Lung (tissue), 17 donors: ENCODE measurements at places on chromosomes 3 and 15.

GRCh38 chr3:147493666-147494065 is 84.5 kb downstream of the ZIC1 start:
- DNase-seq = no peak

- no peak for DNase-seq
Observed at GRCh38 chr15:80645494-80646065, 49.5 kb upstream of the ABHD17C start.

DNA sequence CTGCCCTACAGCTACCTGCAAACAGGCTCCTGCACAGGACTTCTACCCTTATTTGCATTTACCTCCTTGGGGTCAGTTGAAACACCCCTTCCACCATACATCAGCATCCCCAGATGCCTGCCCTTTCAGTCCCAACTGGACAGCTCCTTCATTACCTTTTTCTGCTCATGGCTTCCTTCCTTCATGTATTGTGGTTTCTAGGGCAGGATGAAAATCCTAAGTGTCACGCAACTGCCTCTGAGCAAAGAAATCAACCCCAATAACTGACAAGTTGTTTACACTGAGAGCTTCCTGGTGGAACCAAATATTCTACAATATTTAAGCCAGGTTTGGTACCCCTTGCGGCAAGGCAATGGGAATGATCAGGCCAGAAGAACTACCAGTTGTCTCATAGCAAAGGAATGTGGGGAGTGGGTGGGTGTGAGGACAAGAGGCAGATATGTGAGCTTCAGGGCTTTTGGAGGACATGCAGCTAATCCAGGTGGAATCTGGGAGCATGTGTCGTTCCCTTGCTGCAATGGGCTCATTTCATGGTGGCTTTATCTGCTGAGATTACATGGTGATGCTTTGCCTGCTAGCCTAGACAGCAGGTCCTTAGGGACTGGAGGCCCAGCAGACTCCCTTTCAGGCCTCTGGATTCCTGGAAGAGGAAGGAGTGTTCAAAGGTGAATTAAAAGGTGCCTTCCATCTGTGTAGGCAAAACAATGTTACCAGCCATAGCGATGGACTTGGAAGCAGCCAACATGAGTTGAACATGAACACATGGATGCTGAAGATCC is 34.9 kb downstream of the PPCDC start:
- no peak for DNase-seq

DNA sequence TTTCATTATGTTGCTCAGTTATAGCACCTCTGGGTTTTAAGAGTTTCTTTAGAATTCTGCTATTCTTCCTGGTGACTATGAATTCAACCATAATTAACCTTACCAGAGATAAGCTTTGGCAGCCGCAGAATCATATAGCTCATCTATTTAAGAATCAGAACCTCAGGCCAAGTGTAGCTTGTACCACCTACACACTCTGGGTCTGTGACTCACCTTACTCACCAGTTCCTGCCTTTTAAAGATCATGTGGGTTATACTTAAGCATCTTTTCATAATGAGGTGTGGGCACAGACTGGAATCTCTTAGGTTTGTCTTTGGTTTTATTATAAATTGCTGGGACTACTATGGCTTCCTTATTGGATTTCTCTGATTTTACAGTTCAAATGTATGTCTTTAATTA is 21.9 kb downstream of the CDV3 start:
- no peak for DNase-seq

- no peak for DNase-seq
Observed at GRCh38 chr3:183975981-183976662, 41.6 kb downstream of the ABCC5 start.

DNA sequence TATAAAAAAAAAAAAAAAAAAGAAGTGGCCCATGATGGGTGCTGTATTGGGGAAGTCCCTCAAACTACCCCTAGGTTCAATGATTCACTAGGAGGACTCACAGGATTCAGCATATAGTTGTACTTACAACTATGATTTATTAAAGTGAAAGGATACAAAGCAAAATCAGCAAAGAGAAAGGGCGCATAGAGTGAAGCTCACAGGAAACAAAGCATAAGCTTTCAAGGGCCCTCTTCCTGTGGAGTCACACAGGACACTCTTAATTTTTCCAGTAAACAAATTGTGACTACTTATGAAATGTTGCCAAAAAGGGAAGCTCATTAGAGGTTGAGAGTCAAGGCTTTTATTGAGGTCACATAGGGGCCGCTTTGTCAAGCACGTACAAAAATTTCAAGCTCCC is 153.7 kb upstream of the GAP43 start:
- DNase-seq = peak; percentile 27

- DNase-seq = no peak
Observed at GRCh38 chr15:59227021-59227420, 20.4 kb downstream of the LDHAL6B start.

- DNase-seq = peak; percentile 60
Observed at GRCh38 chr15:39665629-39666250, 84.9 kb downstream of the THBS1 start.

GRCh38 chr3:154992655-154993054 is 87.5 kb upstream of the MME start:
- DNase-seq = no peak

DNA sequence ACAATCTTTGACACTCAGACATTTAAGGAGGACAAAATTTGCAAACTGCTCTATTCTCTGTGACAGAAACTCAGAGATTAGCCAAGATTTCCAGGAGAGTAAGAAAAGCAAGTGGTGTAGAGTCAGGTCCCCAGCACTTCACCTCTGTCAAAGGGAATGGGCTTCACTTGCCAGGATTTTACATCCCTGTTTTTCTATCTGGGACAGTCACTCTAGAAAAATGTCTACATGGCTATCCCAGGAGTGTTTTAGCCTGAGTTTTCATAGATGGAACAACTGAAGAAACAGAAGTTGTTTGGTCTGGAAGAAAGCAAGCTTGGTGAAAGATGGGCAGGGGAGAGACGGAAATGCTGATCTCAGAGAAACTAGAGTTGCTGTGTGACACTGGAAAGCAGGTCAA is 3.0 kb downstream of the FAM219B start:
- DNase-seq = no peak

DNA sequence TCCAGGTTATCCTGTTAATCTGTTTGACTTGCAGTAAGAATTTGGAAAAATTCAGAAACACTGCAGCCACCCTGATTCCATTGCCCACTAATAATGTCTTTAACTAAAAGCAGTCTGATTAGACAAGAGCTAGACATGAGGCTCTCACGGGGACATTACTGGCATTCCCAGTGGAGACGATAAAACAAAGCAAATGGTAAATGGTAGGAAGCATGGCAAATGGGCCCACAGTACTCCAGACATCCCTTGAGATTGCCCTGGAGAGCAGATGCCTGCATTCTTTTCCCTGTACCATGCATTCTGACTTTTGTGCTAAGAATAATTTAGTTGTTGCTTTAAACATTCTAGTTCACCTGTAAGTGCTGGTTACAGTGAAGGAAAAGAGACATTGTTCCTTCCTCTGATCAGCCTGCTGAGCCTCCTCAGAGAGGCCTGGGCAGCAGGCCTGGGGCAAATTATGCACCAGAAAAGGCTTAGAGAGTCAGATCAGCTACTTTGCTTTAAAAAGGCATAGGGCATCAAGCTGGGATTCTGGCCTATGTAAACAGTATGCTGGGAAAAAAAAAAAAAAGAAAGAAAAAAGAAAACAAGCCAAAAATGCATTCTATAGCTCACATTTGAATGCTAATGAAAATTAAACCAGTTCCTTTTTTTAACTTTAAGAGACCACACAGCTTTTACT is 204.6 kb downstream of the GABRG3 start:
- DNase-seq = no peak

DNA sequence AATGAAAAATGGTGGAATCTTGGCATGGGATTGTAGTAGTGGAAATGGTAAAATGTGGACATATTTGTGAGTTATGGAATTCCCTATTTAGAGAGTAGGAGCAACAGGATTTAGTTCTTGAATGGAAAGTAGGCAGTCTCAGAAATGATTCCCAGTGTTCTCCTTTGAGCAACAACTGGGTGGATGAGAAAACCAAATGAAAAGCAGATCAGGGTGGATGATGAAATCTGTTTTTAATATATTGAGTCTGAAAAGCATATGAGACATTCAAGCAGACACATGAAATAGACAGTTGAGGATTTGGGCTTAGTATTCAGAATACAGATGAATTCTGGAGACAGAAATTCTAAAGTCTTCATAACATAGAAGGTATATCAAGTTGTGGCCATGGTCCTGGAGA is 451.3 kb downstream of the LPP start:
- no peak for DNase-seq

DNA sequence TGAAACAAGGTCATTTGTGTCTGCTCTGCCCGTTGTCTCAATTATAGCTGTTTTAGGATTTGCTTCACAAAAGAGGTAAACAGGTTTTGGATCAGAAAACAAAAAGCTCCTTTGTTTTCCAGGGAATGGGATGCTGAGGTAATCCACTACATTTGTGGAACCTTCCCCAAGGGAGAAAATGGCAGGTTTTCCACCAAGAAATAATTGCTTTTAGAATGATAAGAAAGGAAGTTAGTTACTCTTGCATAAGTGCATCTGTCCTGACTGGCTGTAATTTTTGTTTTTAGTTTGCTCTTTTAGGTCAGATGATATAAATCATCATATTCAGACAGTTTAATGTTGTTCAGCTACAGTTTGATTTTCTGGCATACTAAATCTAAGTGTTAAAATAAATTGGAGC is 198.5 kb upstream of the COL8A1 start:
- DNase-seq = no peak

DNA sequence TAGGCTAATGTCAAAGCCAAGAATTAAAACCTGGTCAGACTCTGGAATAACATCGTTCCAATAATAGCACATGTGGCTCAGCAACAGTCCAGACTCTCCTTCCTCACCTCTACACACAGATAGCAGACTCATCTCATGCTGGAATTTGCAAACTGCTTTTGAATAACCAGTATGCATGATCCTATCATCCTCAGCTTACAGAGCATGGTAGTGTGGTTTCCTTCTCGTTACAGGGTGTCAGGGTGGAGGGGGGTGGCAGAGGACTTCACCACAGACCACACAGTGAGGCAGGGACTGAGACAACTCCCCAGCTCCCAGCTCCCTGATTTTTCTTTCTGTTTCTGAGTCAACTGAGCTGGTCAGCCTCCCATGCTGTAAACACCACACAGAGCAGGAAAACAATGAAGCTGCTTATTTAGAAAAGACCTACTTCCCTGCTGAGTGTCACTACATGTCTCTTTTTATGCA is 101.6 kb downstream of the RPL22L1 start:
- peak; percentile 20 for DNase-seq

- DNase-seq = no peak
Observed at GRCh38 chr15:93801206-93801605, 430.2 kb upstream of the MCTP2 start.

DNA sequence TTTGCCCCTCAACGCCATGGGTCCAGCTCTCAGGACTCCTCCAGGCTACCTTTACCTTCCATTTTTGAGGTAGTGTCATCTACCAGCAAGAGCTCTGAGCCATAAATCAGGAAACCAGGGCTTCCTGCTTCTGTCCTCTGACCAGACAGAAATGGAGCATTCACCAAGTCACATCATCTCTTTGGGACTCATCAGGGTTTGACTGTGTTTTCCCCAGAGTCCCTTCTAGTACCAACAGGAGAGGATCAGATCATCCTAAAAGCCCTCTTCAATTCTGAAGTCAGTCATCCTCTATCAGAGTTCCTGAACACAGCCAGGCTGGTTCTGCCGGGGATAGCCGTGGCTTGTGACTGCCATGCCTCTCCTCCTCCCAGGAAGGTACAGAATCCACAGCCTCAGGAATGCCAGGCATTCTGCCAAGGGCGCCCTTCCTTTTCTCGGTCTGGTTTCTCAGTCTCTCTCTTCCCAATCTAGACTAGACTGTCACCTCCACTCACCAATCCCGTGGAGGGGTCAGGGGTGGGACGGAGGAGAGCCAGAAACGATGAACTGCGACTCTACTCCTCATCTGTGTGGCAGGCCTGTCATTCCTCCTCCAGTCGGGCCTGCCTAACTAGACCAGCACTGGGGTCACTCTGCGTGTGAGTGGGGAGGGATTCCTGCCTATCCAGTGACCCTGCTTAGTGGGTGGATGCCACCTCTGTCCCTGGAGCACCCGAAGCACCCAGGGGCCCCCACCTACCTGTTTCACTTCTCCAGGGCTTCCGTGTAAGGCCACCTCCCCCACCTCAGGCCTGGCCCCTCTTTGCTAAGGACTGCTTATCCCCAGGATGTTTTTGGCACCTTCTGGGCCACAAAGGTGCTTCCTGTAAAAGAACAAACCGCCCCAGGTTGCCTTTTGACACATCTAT is 30.9 kb downstream of the CCNL1 start:
- DNase-seq = peak; percentile 37

DNA sequence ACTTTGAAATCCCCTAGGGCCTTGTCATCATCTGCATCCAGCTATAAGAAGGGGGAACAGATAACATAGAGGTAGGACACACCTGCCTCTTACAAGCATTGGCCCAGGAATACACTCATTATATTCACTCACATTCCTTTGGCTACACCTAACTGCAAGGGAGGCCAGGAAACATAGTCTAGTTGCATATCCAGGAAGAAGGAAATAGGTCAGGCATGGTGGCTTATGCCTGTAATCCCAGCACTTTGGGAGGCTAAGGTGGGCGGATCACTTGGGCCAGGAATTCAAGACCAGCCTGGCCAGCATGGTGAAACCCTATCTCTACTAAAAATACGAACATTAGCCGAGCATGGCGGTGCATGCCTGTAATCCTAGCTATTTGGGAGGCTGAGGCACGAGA is 48.8 kb downstream of the GTPBP8 start:
- no peak for DNase-seq

GRCh38 chr3:73140772-73141442 is 79.4 kb downstream of the EBLN2 start:
- no peak for DNase-seq

- peak; percentile 83 for DNase-seq
Observed at GRCh38 chr15:99486371-99487336, 79.1 kb upstream of the MEF2A start.

DNA sequence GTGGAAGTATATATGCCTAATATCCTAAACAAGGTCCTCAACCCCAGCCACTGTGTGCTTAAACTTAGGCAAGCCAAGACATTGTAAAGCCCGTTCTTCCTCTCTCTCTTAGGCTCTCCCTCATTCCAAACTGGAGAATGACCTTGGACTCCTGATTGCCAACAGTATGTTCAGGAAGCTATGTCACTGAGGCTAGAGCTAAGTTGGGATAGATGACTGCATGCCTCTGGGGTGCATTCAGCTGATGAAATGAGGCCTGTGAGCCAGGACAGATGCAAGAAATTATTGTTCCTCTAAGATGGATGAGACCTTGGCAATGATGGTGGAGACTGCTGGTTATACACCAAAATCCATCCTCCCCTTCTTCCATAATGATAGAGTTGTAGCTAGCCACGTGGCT is 27.9 kb upstream of the TBC1D21 start:
- no peak for DNase-seq

DNA sequence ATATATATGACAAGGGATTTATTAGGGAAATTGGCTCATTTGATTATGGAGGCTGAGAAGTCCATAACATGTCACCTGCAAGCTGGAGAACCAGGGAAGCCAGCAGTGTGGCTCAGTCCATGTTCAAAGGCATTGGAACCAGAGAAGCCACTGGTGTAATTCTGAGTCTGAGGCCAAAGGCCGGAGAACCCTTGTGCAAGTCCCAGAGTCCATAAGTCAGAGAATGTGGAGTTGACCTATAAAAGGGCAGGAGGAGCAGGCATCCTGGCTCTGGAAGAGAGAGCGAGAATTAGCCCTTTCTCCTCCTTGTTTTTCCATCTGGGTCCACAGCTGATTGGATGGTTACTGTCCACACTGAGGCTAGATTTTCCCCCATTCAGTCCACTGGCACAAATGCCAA is 319.8 kb downstream of the IGSF11 start:
- DNase-seq = no peak
